Left hindlimb (tissue), 1 donor: ENCODE measurements at places on chromosomes 16 and 17.

DNA sequence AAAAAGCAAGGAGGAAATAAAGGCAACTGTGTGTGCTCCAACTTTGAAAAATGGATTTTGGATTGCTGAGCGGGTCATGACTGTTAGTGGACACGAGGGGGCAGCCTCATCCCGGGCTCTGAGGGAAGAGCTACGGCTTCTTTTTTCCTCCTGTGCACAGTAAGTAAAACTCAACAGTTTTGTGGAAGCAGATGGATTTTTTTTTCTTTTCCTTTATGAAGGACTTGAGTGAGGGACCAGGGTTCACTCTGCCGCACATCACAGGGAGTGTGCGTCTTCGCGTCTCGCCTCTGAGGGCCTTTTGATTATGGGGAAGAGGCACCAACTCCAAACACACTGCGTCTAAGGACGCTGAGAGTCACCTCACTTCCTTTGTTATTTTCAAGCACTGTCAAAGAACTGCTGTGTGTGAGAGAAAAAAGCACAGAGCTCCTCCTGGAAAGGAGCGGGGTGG is 80.3 kb upstream of the GOT2 start:
- DNase-seq, result peak; percentile 67

- no peak for DNase-seq
Measured at GRCh38 chr17:63258785-63259184, 187.3 kb downstream of the CYB561 start.

- DNase-seq, result no peak
Measured at GRCh38 chr17:68196394-68197090, 51.3 kb upstream of the AMZ2 start.

- DNase-seq, result peak; percentile 79
Measured at GRCh38 chr17:79664930-79665737, 54.3 kb upstream of the RBFOX3 start.

DNA sequence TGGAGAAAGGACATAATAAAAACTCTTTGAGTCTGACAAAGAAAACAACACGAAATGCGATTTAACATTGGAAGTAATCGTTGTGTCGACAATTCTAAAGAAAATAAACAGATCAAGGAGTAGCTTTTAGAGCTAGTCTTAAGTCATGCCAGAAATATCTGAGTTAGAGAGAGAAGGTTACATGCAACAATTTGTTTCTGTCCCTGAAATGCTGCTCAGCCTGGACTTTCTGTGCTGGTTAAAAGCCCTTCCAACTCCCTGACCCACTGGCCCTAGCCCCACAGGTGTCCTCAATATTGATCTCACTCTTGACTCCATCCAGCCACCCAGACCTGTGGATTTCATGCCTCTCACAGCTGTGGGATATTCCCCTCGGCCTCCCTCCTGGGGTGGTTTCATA is 33.2 kb upstream of the TEX2 start:
- no peak for DNase-seq

DNA sequence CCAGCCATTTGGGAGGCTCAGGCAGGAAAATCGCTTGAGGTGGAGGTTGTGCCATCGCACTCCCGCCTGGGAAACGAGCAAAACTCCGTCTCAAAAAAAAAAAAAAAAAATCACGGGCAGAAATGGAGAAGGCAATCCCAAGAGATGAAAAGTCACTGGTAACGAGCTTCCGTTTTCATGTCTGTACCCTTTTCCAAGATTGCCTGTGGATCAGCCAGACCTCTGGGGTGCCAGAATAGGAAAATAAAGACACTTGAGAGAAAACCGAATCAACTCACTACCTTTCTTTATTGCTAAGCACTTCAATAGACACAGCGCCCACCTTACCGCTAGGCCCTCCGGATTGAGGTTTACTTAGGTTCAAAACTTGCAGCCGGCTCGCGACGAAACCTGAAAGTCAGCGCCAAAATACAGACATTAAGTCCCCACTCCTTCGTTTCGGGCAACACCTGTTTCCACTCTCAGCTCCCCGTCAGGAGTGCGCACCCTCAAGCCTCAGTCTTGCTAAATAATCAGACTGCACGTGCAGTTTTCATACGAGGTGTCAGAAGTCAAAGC is 970 bp upstream of the TRAF7 start:
- DNase-seq, result no peak

GRCh38 chr16:27049117-27049516 is 17.6 kb upstream of the C16orf82 start:
- DNase-seq, result no peak

DNA sequence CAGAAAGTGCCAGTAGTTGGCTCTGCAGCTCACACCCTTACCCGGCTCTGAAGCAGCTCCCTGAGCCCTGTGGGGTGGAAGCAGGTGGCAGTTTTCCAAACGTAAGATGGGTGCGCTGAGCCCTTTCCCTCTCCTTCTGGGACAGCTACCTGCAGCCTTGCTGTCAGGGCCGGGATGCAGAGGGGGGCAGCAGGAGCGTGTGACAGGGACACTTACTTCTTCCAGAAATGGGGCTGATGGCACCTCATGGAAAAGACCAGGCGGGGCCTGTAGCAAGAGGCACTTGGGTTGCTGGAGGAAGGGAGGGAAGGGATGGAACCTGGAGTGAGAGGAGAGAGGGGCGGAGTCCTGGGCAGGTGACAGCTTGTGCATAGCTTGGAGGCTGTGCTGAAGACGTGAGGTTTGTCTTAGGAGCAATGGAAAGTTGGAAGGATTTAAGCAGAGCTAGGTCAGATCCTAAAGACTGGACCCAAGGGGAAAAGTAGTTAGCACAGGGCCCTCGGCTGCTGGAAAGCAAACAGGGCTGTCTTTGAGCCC is 216.8 kb upstream of the RPL38 start:
- DNase-seq, result no peak

- DNase-seq, result no peak
Measured at GRCh38 chr17:7001318-7001961, 5.6 kb downstream of the ALOX12 start.

DNA sequence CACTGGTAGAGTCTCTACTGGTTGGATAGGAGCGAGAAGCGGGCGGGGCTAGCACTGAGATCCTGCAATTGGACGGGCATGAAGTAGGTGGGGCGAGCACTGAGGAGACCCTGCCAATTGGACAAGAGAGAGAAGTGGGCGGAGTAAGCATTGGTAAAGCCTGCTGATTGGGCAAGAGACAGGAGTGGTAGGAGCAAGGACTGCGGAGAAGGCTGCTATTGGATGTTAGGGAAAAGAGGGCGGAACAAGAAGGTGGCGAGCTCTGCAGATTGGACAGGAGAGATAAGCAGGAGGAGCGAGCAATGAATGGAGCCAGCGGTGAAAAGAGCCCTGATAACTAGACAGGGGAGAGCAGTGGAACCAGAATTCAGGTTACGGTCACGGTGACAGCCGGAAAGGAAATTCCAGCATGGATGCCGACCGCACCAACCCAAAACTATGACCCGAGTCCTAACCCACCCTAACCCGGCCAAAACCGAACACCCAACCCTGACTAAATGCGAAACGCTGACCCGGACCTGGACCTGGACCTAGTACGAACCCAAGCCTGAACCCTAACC is 4.8 kb downstream of the SCGB1C2 start:
- peak; percentile 34 for DNase-seq

GRCh38 chr17:4739122-4740024 is at the start of the genes CXCL16 and ZMYND15:
Gene CXCL16 (minus strand): TSS chr17:4739928. CDS start chr17:4739339, 589 bp downstream.
Gene ZMYND15 (plus strand): TSS chr17:4739833. CDS start chr17:4740549, 716 bp downstream.
- peak; percentile 56 for DNase-seq

- peak; percentile 50 for DNase-seq
Measured at GRCh38 chr16:56910654-56911539, 21.0 kb upstream of the HERPUD1 start.

DNA sequence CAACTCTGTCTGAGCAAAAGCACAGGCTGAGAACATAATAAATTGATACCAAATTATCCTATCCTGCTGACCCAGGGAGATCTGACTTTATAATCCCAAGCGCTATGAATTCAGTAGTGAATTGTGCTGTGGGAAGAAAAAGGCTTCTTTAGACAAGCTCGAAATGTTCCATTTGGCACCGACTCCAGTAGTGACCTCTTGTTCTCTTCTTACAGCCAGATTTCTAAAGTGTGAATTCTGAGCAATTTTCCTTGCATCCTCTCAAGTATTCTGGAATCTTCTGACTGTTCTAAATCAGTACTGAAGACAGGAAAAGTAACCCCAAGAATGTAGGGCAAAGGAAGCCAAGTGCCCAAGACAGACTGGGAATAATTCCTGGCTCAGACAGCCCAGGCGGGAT is 58.2 kb downstream of the CDYL2 start:
- DNase-seq, result no peak

- DNase-seq, result no peak
Measured at GRCh38 chr17:3986270-3986938, 22.2 kb upstream of the ATP2A3 start.

- DNase-seq, result no peak
Measured at GRCh38 chr17:76542566-76542971, 2.7 kb downstream of the PRCD start.

DNA sequence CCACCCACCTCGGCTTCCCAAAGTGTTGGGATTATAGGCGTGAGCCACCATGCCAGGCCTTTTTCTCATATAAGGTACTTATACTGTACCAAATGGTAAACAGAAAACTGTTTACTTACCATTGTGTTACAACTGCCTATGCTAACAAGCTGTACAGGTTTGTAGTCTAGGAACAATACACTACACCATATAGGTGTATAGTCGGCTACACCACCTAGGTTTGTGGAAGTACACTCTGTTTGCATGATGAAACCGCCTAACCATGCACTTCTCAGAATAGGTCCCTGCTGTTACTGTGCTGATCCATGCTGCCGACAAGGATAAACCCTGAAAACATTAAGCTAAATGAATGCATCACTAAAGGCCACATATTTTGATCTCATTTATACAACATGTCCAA is 18.9 kb downstream of the DNAJA2 start:
- DNase-seq, result no peak
